Gastroesophageal sphincter (tissue), 4 donors: ENCODE measurements at places on chromosomes 11 and 22.

GRCh38 chr11:121645001-121645400 lies 192.2 kb upstream of the SORL1-AS1 start:
- no peak for ATAC-seq

DNA sequence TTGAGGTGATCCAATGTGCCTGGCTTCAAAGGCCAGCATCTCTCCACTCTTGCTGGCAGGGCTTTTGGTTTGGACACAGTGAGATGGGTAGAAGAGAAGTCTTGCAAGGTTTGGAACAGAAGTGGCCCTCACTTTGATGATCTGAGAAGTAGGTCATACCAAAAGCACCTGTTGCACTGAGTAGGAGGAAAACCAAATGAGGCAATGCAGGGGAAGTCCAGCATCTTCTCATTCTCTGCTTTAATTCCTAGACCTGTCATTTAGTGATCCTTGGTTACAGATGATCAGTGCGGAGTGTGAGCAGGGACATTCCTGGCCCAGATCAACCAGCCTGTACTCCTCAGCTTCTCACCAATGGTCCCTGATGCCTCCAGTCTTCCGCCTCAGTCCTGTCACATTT lies 990.5 kb downstream of the OPCML start:
- no peak for ATAC-seq

DNA sequence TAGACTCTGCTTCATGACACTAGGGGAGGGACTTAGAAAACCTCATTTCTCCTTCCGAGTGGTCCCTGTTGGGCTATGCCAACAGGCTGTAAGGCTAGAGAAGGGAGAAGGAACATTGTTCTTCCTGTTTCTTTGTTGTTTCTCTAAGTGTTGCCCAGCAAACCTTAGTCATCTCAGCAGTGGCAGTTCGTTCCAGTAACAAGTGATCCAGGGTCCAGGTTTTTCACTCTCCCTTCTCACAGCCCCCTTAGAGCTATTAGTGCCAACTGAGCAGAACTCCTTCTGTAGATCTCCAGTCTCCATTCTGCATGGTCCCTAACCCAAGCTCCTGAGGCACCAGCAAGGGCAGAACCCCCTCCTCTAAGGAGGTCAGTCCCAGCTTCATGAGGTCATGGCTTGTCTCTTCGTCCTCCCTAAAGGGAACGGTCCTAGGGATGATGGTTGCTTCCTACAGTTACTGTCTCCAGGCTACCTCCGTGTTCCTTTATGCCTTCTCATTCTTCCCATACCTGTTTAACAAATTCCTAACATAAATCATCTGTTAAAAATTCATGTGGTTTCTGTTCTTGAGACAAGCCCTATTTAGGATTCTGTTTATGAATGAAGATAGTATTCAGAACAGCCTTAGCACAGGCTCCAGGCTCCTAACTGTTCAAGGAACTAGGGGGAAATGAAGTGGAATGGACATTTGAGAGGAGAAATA lies 168.6 kb upstream of the UBASH3B start:
- no peak for ATAC-seq

DNA sequence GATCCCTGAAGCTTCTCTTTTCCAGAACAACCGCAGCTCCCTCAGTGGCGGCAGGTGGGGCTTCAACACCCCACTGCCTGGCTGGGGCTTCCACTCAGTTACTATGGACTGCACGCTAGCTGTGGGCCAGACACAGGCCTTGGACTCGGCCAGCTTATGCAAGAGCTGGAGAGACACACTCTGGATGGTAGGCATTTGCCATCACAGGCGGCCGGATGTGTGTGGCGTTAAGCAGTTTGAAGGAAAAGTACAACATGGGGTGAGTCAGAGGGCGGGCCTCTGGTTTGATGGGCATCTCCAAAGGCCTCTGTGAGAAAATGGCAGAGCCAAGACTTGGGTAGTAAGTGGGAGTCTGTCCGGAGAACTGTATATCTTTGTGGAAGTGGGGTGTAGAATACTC lies 17.6 kb downstream of the KCNJ4 start:
- ATAC-seq: no peak
